Aorta (tissue), 5 donors: ENCODE measurements at places on chromosomes 12 and 14. TPM values are rescaled to one million over a fixed set of nuclear protein-coding genes. Genes with fewer than 3 reads are reported as not detected.

GPR84 gene
- total RNA-seq, result 1.9 TPM

DNA sequence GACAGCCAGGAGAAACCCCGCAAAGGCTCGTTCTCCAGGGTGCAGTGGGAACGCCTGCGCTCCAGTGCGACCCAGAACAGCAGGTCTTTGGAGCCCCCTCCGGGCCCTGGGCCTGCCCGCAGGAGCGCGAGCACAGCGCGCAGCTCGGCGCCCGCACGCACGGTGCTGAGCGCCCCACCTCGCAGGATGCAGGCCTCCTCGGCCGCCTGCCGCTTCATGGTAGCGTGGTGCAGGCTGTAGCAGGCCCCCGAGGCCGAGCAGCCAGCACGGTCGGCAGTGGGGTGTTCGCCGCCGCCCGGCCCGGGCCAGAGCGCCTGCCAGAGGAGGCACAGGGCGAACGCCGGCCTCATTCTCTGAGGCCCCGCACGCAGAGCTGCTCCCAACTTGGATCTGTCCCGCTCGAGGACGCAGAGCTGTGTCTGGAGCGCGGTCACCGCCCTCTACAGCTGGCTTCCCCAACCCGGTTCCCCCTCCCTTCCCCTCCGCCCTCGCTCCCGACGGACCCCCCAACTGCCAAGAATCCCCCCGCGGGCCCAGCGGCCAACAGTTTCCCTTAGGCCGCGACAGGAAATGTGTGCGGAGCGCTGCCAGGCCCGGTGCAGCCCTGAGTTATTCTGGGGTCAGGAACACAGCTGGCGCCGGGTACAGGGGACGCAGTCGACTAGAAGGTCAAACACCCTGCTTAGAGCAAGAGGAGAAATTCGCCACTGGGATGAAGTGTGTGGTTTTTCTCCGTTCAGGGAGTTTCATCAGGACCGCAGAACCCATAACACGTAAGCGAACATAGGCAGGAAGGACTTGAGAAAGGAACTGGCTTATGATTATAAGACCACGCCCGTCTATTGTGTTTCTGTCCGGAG lies at the start of gene CLEC14A:
TSS of gene CLEC14A (minus strand) at position 421 of the 860 bp plus-strand sequence. CDS start at position 350, 71 bp downstream.
- no peak within 1 kb of the TSS for H3K27ac ChIP-seq
- no peaks in the 10 kb centered on the region for H3K36me3 ChIP-seq
- no peaks in the 10 kb centered on the region for H3K27me3 ChIP-seq
- DNase-seq, result peak; percentile 81

EML5 gene
- 0.39 TPM for total RNA-seq

DNA sequence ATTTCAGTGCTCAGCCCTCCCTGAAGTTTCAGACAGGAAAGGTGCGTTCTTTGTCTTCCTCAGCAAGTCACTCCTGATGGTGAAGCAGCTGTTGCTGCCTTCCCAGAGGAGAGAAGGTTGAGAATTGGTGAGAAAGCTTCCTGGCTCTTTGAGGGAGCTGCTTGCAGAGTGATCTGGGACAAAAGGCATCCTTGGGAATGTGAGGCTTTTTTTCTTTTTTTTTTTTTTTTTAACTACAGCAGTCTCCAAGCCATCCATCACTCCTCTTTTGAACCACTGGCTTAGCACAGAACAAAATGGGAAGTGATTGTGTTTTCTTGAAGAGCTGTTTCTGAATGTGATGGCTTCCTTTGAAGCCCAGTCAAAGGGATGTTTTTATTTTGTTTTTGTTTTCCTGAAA lies 120.4 kb upstream of the LRIG3 start:
- no peak overlapping the region for H3K4me3 ChIP-seq
- no peak for DNase-seq
- H3K4me1 ChIP-seq, result peaks cover 6% of the 10 kb centered on the region
- no peaks in the 10 kb centered on the region for H3K36me3 ChIP-seq
- H3K27me3 ChIP-seq, result no peaks in the 10 kb centered on the region
- H3K27ac ChIP-seq, result peak overlapping the region; percentile 89

DNA sequence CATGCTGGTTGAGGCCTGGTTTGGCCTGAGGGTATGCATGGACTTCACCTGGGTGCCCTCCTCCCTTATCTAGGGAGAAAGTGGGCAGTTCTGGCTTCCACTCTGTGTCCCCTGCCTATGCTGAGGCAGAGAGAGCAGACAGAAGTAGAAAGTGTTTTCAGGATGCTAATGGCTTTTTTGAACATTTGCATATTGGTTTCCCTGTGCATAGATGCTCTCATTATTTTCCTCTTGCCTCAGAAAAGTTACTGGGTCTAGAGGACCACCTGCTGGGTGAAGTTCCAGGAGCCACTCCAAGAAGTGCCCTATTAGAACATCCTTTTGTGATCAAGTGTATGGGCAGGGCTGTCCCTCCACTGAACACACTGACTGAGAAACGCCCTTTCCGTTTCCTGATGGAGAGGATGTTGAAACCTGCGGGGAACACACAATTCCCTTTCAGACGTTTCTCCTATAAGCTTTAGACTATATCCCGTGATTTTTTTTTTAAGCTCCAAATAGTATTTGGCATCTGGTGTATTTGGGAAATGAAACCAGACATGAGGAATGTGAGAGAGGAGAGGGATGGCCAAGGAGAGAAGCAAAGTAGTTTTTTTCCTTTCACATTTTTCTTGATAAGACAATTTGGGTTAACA lies 66.6 kb downstream of the DAAM1 start:
- H3K4me3 ChIP-seq, result no peak overlapping the region
- H3K4me1 ChIP-seq, result peaks cover 20% of the 10 kb centered on the region
- H3K27ac ChIP-seq, result peak overlapping the region; percentile 68
- no peak for DNase-seq
- H3K27me3 ChIP-seq, result no peaks in the 10 kb centered on the region
- H3K36me3 ChIP-seq, result no peaks in the 10 kb centered on the region

MRPL51 gene
- total RNA-seq, result 91.8 TPM

- no peaks in the 10 kb centered on the region for H3K36me3 ChIP-seq
- no peak for DNase-seq
- no peak overlapping the region for H3K4me3 ChIP-seq
- H3K4me1 ChIP-seq, result no peaks in the 10 kb centered on the region
- no peak overlapping the region for H3K27ac ChIP-seq
Measured at GRCh38 chr14:55819610-55820304, 239.8 kb downstream of the KTN1 start.

DNA sequence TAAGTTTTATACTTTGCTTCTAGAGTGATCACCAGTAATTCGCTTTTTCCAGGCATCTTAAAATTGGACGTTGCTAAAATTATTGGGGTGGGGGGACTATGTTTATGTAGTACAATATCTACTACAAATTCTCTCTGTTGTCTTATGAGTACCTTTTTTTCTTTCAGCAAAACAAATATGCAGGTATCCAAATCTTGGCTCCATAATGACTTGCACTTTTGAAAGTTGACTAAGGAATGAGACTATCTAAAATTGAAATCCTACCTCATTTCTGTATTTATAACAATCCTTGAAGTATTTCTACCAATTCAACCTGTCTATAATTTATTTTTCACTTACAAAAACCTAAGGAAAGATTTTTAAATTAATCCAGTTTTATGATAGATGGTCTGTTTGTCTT lies 2.4 kb downstream of the DYNC1H1 start:
- peaks cover 1% of the 10 kb centered on the region for H3K36me3 ChIP-seq
- no peak overlapping the region for H3K27ac ChIP-seq
- DNase-seq, result no peak
- no peak overlapping the region for H3K4me3 ChIP-seq
- H3K27me3 ChIP-seq, result no peaks in the 10 kb centered on the region

FAM181A gene
- total RNA-seq, result not detected

- no peak overlapping the region for H3K4me3 ChIP-seq
- no peak overlapping the region for H3K27ac ChIP-seq
- no peaks in the 10 kb centered on the region for H3K27me3 ChIP-seq
- DNase-seq, result no peak
Measured at GRCh38 chr12:55034218-55034617, 14.4 kb downstream of the NEUROD4 start.

DNA sequence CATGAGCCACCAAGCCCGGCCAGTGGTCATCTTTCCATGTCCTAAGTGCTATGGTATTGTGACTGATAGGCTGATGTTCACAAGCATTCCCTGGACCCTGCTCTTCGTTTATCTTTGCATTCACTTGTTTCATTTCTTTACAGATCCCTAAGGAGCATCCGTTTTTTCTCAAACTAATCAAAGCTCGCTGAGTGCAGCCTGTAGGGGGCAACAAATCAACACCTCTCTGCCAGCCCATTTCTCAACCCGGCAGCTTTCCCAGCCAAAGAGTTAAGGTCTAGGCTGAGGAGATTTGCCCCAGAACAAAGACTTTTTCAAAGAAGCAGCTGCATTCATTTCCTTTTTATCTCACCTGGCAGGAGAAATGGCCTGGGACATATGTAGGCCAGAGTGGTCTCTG lies 12.1 kb downstream of the SIRT4 start:
- no peak overlapping the region for H3K27ac ChIP-seq
- no peaks in the 10 kb centered on the region for H3K36me3 ChIP-seq
- no peaks in the 10 kb centered on the region for H3K27me3 ChIP-seq
- no peak overlapping the region for H3K4me3 ChIP-seq

- H3K4me1 ChIP-seq, result no peaks in the 10 kb centered on the region
- DNase-seq, result no peak
- H3K36me3 ChIP-seq, result no peaks in the 10 kb centered on the region
- no peaks in the 10 kb centered on the region for H3K27me3 ChIP-seq
Measured at GRCh38 chr12:84272324-84272723, 640.3 kb downstream of the SLC6A15 start.

SELPLG gene
- total RNA-seq, result 8.1 TPM

DNA sequence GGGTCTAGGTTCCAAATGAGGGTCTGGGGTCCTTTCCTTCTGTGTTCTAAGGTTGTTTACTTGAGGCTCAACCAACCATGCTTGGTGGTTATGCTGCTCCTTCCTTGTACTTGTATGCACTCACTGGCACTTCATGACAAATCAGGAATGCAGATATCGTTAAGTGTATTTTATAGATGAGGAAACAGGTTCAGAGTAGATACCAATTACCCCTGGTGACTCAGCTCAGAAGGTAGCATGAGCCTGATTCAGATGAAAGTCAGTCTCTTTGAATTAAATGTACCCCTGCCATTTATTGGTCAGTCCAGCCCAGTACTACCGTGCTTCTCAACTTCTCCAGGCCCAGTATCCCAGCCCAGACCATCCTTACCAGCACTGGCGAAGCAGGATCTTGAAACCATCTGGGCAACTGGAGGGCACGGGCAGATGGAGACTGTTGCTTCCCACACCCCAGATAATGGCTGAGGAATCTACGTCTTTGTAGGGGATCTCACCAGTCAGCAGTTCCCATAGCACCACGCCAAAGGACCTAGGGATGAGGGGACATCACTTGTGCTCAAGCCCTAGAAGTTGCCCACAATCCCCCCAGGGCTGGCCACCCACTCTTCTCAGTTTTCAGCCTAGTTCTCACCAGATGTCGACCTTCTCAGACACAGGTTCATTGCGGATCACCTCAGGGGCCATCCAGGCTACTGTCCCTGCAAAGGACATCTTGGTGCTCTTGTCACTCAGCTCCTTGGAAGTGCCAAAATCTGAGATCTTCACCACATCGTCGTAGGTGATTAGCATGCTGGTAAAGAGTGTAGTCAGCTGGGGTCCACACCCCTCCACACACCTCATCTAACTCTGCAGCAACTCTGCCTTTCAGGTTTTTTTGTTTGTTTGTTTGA lies 14.3 kb downstream of the MAP3K12 start:
- H3K27me3 ChIP-seq, result no peaks in the 10 kb centered on the region
- no peaks in the 10 kb centered on the region for H3K4me1 ChIP-seq
- DNase-seq, result no peak
- no peak overlapping the region for H3K4me3 ChIP-seq

ANG gene
- 22.1 TPM for total RNA-seq

PTPRB gene
- total RNA-seq, result 53.2 TPM

- DNase-seq, result no peak
- no peak overlapping the region for H3K4me3 ChIP-seq
- H3K36me3 ChIP-seq, result no peaks in the 10 kb centered on the region
- H3K27ac ChIP-seq, result no peak overlapping the region
- no peaks in the 10 kb centered on the region for H3K27me3 ChIP-seq
Measured at GRCh38 chr12:52314511-52314910, 6.7 kb downstream of the KRT83 start.

- H3K27me3 ChIP-seq, result no peaks in the 10 kb centered on the region
- no peak overlapping the region for H3K27ac ChIP-seq
- no peaks in the 10 kb centered on the region for H3K4me1 ChIP-seq
- DNase-seq, result no peak
Measured at GRCh38 chr14:103443111-103443510, 57.9 kb downstream of the MARK3 start.

DNA sequence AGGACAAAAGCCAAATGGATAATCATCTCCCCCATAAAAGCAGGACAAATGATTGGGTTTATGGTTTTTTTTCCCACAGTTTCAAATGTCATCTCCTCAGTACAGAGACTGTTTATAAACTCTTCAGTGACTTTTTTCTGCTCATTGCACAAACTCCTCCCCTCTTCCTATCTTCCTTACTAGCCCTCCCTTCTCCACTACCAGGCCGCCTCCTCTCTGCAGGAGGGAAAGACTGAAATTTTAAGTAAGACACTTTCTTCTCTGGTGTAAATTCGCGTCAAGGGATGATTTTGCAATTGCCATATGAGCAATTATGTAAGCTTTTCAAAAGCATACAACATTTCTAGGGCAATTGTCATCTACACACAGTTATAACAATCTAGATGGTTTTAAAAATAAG lies 37.0 kb downstream of the BTG1 start:
- no peak overlapping the region for H3K4me3 ChIP-seq
- no peaks in the 10 kb centered on the region for H3K27me3 ChIP-seq
- no peak overlapping the region for H3K27ac ChIP-seq

DNA sequence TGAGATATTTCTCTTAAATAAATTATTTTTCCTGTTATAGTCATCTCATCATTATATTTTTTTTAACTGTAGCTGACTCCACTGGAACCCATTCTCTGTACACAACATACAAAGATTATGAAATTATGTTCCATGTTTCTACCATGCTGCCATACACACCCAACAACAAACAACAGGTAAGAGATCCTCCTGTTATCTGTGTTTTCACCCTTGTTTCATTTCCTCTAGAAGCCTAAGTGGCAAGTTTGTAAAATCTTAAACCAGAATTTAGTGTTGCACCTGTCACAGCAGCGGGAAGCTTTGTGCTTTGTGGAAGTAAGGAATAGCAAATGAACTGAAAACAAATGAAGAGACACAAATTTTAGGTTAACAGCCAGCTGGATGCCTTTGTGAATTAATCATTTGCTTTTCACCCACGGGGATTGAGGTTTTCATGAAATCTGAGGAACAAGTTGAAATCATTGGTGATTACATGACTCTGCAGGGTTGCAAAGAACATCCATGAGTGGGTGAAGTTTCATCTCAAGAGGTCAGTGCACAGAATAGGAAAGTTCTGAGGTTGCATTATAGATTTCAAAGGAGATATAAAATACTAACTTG lies 273.9 kb upstream of the RGS6 start:
- no peak for DNase-seq
- no peak overlapping the region for H3K4me3 ChIP-seq
- H3K4me1 ChIP-seq, result peaks cover 9% of the 10 kb centered on the region

DNA sequence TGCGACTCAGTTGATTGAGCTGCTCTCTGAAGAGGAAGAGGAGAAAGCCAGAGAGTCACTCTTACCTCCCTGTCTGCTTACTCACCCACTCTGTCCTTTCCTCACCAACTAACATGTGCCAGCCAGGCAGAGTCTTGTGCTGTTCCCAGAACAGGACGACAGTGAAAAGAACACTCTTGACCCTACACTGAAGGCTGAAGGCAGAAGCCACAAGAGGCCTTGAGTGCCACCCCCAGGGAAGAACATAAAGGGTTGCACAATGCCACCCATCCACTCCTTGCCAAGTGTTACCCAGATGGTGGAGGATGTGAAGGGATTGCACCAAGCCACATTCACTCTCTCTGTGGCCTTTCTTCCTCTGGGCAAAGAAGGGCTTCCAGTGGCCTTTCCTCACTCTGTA lies 12.8 kb downstream of the ABHD4 start:
- no peaks in the 10 kb centered on the region for H3K27me3 ChIP-seq
- no peak overlapping the region for H3K4me3 ChIP-seq
- H3K36me3 ChIP-seq, result peaks cover 15% of the 10 kb centered on the region
- H3K4me1 ChIP-seq, result peaks cover 5% of the 10 kb centered on the region
- DNase-seq, result no peak
- no peak overlapping the region for H3K27ac ChIP-seq
